Spleen (tissue), 13 donors: ENCODE measurements at places on chromosomes 2 and 18. TPM values are rescaled to one million over a fixed set of nuclear protein-coding genes. Genes with fewer than 3 reads are reported as not detected.

DNA sequence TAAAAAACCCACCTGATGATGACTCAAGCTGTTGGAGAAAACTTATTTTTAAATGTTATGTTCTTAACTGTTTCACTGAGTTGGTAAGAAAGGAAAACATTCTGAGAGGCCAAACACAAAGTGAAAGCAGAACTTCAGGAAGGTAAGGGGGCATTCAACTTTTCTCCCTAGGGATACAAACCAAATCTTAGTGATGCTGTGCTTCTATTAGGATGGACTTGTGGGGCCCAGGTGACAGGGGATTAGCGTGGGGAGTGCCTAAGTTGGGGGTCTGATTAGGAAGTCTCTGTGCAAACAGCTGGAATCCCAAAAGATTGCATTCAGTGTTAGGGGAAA lies 18.5 kb downstream of the PDCL3 start:
- H3K4me1 ChIP-seq, result peaks cover 20% of the 10 kb centered on the region
- peaks cover 18% of the 10 kb centered on the region for H3K36me3 ChIP-seq
- DNase-seq, result no peak
- H3K27me3 ChIP-seq, result no peaks in the 10 kb centered on the region
- no peak overlapping the region for H3K4me3 ChIP-seq
- H3K27ac ChIP-seq, result peak overlapping the region; percentile 80

DNA sequence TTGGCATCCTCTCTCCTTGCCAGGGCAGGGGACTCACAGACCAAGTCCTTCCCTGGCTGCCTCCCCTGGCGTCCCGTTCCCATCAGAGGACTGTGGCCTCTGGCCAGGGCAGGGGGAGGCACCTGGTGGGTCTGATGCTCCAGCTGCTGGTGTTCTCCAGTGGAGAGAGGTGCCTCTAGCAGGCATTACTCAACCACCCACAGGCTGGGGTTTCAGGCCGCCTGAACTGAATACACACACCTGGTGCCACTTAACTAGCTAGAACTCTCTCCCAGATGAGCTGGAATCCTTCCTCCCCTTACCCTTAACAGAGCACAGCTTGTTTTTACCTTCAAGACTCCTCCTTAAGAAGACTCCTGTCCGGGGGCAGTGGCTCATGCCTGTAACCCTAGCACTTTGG lies 37.7 kb upstream of the CNGA3 start:
- no peaks in the 10 kb centered on the region for H3K36me3 ChIP-seq
- no peak for DNase-seq
- H3K27me3 ChIP-seq, result peaks cover 71% of the 10 kb centered on the region
- H3K4me1 ChIP-seq, result no peaks in the 10 kb centered on the region

GRCh38 chr2:119290859-119291587 lies 67.4 kb downstream of the STEAP3 start:
- no peaks in the 10 kb centered on the region for H3K27me3 ChIP-seq
- no peak for DNase-seq
- H3K27ac ChIP-seq, result no peak overlapping the region
- H3K4me1 ChIP-seq, result no peaks in the 10 kb centered on the region
- H3K4me3 ChIP-seq, result no peak overlapping the region

- no peaks in the 10 kb centered on the region for H3K36me3 ChIP-seq
- H3K4me3 ChIP-seq, result no peak overlapping the region
- H3K27ac ChIP-seq, result no peak overlapping the region
- no peaks in the 10 kb centered on the region for H3K4me1 ChIP-seq
- H3K27me3 ChIP-seq, result no peaks in the 10 kb centered on the region
Measured at GRCh38 chr2:100713106-100713505, 106.8 kb upstream of the NPAS2 start.

GRCh38 chr2:157853211-157853610 lies 22.9 kb downstream of the ACVR1 start:
- no peak for DNase-seq
- H3K4me1 ChIP-seq, result peaks cover 6% of the 10 kb centered on the region

GRCh38 chr2:86615596-86615995 lies 8.1 kb downstream of the RNF103 start:
- H3K4me3 ChIP-seq, result no peak overlapping the region
- no peaks in the 10 kb centered on the region for H3K27me3 ChIP-seq
- no peak for DNase-seq
- H3K27ac ChIP-seq, result no peak overlapping the region
- H3K36me3 ChIP-seq, result peaks cover 95% of the 10 kb centered on the region
- H3K4me1 ChIP-seq, result peaks cover 24% of the 10 kb centered on the region

DNA sequence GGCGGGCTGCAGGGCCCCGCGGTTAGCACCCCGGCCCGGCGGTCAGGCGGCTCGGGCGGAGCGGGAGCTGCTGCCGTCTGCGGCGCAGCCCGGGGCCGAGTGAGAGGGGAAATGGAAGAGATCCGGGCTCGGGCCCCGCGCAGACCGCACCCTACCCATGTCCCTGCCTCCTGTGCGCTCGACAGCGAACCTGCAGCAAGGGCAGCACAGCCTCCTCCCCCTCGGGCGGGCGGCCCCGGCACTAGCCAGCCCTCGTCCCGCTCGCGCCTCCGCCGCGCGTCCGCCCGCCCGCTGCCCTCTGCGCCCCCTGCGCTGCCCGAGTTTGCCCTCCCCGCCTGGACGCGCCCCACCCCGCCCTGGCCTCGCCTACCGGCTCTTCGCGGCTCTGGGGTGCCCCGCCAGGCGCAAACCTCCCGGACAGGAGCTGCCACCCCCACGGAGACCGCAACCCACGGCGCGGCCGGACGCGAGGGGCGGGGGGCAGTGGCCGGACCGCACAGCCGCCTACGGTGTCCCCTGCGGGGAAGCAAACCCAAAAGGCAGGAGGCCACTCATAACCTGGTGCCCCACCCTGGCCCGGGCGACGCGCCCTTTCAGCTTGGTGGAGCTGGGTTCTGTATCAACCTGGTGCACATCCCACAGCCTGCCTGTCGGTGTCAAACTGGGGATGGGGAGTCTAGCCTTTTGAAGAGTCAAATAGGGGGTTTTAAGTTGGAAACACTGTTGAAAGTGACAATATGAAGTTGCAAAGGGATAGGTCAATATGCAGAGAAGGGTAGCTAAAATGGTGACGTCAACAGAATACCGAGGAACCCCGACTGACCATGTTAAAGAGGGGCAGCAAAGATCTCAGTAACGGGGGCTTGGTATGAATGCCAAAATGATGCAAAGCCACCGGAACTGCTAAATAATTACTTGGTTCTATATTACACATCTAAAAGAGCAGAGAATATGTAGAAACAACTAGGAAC lies at the start of gene IHH:
TSS of gene IHH (minus strand) at position 101 of the 971 bp plus-strand sequence. CDS start 454 bp downstream, outside the sequence.
- H3K4me1 ChIP-seq, result peaks cover 44% of the 10 kb centered on the region
- peak within 1 kb of the TSS; percentile 24 for H3K4me3 ChIP-seq
- H3K36me3 ChIP-seq, result no peaks in the 10 kb centered on the region

KLF7 gene
- 51.6 TPM for total RNA-seq

DNA sequence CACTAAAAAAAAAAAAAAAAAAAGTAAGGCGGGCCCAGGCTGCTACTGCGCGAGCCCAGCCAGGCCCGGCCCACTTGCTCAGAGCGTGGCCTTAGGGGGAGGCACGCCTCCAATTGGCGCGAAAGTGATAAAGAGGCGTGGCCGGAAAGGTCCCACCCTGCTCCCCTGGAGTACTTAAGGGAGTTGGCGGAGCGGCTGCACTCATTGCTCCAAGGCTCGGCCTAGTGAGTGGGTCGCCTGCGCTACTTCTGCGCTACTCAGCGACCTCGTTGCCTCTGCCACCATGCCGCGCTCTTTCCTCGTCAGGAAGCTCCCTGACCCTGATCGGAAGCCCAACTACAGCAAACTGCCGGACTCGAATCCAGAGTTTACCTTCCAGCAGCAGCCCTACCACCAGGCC lies 36.9 kb downstream of the UNC80 start:
- H3K4me3 ChIP-seq, result no peak overlapping the region
- H3K4me1 ChIP-seq, result no peaks in the 10 kb centered on the region
- no peak overlapping the region for H3K27ac ChIP-seq
- no peaks in the 10 kb centered on the region for H3K36me3 ChIP-seq

DNA sequence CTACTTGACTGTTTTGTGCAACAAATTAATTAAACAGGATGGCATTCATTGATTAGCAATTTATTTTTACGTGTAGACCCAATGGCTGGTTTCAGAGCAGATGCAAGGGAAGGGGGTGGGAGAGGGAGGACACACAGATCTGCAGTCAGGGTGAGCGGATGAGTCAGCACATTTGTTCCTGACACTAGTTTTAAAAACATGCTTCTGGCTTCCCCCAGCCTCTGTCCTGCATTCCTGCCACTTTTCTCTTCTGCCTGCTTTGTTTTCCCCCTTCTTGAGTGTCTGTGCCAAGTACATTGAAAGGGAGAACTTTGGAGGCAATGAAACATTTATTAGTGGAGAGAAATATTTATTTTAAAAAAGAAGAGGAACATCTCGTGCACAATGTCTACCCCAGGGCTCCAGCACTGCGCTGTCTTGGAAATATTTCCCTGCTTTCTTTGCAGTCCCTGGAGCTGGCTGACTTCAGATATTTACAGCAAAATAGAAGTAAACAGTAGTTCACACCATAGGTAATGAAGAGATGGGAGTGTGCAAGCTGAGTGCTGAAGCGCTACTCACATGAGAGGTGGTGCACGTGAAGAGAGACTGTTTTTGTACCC lies 52.2 kb downstream of the NRP2 start:
- no peaks in the 10 kb centered on the region for H3K36me3 ChIP-seq
- H3K27me3 ChIP-seq, result no peaks in the 10 kb centered on the region
- H3K4me1 ChIP-seq, result peaks cover 17% of the 10 kb centered on the region
- H3K4me3 ChIP-seq, result no peak overlapping the region
- no peak overlapping the region for H3K27ac ChIP-seq

GRCh38 chr18:59697236-59697932 lies at the start of gene CCBE1:
TSS of gene CCBE1 (minus strand) at chr18:59697423.
- peaks cover 61% of the 10 kb centered on the region for H3K27me3 ChIP-seq
- H3K36me3 ChIP-seq, result no peaks in the 10 kb centered on the region
- peak within 1 kb of the TSS; percentile 24 for H3K4me3 ChIP-seq

DNA sequence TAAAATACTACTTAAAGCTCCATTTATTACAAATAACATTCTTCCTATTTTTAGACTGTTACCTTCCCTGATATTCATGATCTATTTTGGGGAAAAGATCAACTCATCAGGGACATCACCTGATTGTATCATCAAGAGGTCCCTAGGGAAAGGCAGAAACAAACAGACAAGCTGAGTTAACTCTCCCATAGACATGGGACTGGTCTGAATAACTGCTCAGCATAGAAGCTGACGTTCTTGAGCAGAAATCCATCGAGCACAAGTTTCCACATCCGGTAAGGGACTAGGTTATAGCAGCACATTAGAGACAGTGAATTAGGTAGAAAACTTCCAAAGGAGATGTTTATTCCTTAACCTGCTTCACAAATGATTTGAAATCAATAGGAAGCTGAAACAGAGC lies 1100.4 kb upstream of the SLC39A10 start:
- DNase-seq, result no peak
- no peak overlapping the region for H3K27ac ChIP-seq
- H3K4me1 ChIP-seq, result no peaks in the 10 kb centered on the region
- no peaks in the 10 kb centered on the region for H3K27me3 ChIP-seq

- H3K27ac ChIP-seq, result peak overlapping the region; percentile 93
- H3K4me1 ChIP-seq, result peaks cover 14% of the 10 kb centered on the region
- no peak overlapping the region for H3K4me3 ChIP-seq
Measured at GRCh38 chr2:27381577-27382181, 1.1 kb upstream of the ZNF513 start.

- no peak for DNase-seq
- H3K36me3 ChIP-seq, result no peaks in the 10 kb centered on the region
- no peaks in the 10 kb centered on the region for H3K4me1 ChIP-seq
- H3K27ac ChIP-seq, result no peak overlapping the region
- H3K27me3 ChIP-seq, result no peaks in the 10 kb centered on the region
Measured at GRCh38 chr2:229133155-229133772, 137.8 kb downstream of the PID1 start.

DNA sequence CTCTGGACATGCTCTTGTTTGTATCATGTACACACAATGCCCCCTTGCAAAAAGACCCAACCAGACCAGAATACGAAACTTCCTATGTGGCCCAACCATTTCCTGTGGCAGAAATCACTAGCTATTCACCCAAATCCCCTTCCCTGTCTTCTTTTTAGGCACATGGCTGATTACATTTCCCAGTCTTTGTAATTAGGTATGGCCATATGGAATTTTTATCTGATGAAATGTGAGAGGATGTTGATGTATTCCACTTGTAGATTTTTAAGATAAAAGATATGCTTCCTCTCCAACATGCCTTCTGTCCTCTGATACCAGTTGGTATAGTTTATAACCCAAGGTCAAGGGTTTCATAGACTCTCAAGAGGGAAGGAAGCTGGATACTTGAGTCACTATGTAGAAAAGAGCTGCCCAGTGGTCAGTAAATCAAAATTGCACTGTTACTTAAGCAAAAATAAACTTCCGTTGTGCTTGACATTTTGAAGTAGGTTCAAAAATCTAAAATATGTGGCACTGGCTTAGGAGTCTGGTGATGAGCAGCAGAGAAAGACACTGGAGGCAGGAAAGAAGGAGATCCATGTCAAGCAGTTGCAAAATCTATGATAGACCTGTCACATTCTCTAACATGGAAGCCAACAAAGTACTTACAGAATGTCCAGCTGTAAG lies 297.4 kb downstream of the SMAD2 start:
- no peak overlapping the region for H3K27ac ChIP-seq
- no peaks in the 10 kb centered on the region for H3K36me3 ChIP-seq
- DNase-seq, result no peak
- H3K4me1 ChIP-seq, result no peaks in the 10 kb centered on the region
- no peaks in the 10 kb centered on the region for H3K27me3 ChIP-seq

DNA sequence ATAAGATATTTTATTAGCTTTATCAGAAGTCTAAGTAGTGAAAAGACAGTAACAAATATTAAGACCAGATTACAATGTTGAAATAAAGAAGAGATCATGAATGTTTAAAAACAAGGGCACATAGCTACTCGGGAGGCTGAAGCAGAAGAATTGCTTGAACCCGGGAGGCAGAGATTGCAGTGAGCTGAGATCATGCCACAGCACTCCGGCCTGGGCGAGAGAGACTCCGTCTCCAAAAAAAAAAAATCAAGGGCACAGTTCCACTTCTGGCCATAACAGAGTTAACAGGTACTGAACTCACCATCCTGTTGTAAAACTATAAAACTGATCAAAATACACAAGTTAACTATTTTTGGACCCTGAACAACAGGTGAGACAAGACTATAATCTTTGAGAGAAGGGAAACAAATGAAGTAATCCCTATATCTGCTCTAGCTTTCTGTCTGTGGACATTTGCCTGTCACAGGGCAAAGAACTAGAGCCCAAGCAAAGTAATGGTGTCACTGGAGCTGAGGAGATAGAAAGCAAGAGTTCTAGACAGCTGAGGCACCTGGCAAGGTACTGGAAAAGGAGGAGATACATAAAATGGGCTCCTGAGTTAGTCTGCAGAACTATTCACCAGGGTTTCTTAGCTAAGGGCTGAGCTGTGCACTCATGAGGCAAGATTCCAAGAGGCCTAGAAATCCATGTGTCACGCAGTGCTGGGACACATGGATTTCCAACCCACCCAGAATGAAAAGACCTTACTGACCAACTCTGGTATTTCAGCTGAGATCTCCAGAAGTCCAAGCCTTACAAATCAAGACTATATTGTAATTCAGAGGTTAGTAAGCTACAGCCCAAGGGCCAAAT lies 15.2 kb downstream of the MMADHC start:
- no peaks in the 10 kb centered on the region for H3K4me1 ChIP-seq
- H3K4me3 ChIP-seq, result no peak overlapping the region
- no peak for DNase-seq
- no peak overlapping the region for H3K27ac ChIP-seq
- peaks cover 100% of the 10 kb centered on the region for H3K36me3 ChIP-seq
- H3K27me3 ChIP-seq, result no peaks in the 10 kb centered on the region
